SK-N-SH treated with all-trans-retinoic acid at 6 μM for 48 hours (cell line): ENCODE measurements at places on chromosomes 3 and 15.

GRCh38 chr15:45088801-45089711 is 24.9 kb downstream of the DUOX2 start:
- ATAC-seq = no peak

- ATAC-seq = no peak
Observed at GRCh38 chr15:62060896-62061280, 641 bp upstream of the VPS13C start.

DNA sequence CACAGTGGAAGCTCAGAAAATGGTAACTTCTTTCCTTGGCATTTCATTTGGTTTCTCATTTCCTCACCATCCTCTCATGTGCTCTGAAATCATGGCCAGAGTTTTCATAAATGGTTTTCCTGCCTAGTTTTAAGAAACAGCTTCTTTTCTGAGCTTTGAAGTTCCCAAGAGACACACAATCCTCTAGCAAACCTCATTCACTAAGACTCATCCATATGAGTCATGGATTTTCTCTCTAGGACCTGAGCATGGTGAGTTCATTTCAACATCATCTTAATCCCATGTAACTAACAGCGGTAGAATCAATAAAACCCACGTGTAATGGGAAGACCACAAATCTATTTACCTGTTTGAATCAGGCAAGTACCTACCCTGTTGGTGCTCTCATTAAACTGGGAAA is 274.5 kb upstream of the LRTM1 start:
- ATAC-seq = peak; percentile 52; the same call in 2 of the 3 replicates

DNA sequence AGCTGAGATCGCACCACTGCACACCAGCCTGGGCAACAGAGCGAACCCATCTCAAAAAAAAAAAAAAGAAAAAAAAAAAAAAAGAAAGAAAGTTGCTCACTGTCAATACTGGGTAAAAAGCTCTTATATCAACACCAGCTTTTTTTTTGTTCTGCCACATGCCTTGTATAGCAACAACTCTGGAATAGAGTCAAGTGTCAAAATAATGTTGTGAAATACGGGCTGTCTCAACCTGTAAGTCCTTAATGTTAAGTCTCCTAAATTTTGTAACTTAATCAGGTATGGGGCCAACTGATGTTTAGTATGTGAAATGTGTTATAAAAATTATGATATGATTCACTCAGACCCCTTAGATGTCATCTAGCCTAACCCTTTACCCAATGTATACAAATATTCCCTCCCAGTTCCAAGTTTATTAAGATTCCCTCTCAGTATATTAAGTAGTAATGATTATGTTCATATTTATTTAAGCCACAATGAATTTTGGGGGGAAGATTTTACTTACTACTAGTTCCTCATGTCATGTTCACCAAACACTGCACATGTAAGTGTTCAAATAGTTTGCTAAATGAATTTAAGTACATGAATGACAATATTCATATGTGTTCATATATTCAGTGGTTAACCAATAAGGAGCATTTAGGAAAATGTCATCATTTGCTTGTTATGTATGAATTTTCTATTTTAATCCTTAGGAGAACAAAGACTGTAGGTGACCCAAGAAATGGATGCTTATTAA is 52.2 kb downstream of the GPR160 start:
- no peak for ATAC-seq
